ENCODE measurements at places on chromosomes 6 and 20.
A peak's percentile ranks its signal among the peaks of the same experiment; 100 is the strongest.

DNA sequence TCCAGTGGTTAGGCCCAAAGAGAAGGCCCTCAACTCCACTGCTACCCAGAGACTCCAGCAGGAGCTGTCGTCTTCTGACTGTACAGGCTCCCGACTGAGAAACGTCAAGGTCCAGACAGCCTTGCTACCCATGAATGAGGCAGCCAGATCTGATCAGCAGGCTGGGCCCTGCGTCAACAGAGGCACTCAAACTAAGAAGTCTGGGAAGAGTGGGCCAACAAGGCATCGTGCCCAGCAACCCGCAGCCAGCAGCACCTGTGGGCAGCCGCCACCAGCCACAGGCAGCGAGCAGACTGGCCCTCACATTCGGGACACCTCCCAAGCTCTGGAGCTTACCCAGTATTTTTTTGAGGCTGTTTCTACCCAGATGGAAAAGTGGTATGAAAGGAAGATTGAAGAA lies 8.1 kb downstream of the LYRM2 start:
- no peak for DNase-seq

- no peak for DNase-seq
Measured at GRCh38 chr6:140071601-140072062, 697.2 kb upstream of the CITED2 start.

- no peak for DNase-seq
Measured at GRCh38 chr6:52053038-52053695, 34.2 kb downstream of the PKHD1 start.

GRCh38 chr6:27743787-27744186 lies 168.4 kb downstream of the OR2B2 start:
- no peak for DNase-seq

DNA sequence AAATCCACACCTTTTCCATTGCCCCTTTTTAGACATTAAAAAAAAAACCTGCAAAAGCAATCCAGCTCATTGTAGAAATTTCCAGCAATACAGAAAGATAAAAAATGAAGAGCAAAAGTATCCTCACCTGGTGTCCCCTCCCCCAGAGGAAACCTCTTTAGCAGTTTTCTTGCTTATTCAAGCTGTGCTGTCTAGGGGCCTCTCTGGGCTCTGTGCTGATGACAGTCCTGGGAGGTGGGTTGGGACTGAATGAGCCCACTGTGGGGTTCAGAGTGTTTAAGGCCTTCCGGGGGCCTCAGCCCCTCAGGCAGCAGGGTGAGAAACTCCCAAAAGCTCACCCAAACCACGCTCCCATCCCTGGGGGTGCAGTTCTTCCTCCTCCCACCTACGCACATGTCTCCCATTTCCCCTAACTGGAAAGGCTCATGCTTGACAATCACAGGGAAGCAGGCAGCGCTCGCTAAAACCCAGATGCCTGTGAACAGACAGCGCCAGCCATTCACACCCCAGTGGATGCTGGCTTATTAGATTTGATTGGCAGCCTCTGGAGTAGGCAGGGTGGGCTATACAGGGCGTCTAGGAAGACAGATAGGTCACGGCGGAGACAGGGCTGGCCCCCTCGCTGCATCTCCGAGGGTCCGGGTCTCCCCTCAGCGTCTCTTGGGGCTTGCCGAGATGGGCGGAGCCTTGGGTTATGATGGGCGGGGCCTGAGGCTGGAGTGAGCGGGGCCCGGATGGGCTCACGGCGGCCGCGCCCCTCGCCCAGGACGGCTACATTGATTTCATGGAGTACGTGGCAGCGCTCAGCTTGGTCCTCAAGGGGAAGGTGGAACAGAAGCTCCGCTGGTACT lies 4.6 kb downstream of the GUCA1A start:
- peak; percentile 60 for DNase-seq

GRCh38 chr6:37081042-37081607 lies 75.7 kb downstream of the FGD2 start:
- no peak for DNase-seq

All from iPS DF 6.9 (cell line).